Mucosa of descending colon (tissue), 3 donors: ENCODE measurements at places on chromosomes 6 and 20.

GRCh38 chr6:44672841-44673240, 285.3 kb downstream of the CDC5L start:
- DNase-seq = no peak

DNA sequence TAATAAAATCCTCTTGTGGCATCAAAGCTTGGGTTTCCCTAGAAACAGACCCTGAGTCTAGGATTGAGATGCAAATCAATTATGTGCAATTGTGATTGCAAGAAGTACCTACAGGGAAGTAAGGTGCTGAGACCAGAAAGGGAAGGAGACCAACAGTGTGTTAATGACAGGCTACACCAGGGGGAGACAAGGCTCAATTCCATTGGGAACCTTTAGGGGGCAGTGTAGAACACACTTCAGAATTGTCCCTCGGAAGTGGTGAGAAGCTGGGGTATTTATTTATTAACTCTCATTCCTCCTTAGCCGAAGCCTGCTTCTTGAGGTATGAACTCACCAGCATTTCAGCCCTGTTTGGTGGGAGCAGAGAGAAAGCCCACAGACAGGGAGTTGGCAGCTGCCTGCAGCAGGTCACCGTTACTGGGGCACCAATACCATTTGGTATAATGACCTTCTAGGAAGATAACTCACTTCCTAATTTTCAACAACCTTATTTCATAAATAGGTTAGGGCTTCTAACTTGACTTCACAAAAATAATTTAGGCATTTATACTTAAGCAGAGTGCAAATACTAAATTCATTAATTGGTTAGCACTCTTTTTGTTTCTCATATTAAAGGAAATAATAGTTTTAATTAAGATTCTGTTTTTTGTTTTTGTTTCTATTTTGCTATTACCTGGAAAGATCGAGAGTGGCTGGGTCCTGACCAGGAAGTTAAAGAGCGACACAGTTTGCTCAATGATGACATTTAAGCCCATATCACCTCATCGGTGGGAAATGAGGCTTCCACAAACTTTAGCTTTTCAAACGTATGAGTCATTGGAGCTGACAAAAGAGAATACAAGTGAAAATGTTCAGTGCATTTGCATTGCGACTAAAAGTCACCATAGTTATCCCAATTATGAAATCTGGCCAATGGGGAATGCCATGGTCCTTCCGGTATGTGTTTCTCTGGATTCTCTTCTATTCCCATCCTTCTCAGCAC, 94.8 kb downstream of the BTBD3 start:
- DNase-seq = no peak

DNA sequence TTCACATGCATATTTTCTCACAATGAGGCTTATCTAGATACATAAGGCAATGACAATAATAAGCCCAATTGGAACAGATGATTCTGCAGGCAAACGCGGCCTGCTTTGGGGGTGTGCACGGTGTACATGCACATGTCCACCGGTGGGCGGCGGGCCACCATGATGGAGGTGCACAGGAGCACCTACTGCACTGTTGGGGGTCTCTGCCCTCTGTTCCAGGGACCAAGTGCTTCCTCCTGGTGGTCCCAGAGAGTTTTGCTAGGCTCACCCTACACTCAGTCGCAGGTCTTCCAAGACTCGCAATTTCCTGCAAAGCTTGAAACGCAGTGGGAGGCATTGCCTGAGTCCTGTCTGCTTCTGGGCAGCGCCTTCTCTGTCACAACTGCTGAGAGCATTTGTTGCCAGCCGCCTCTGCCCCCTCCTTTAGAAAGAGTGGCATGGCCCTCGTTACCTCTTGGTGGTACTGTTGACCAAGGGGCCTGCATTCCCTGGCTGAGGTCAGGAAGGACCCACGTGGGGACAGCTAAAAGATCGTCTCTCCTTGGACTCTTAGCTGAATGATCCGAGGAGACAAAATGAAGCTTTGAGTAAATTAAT, 135.3 kb downstream of the ERMARD start:
- DNase-seq = no peak

DNA sequence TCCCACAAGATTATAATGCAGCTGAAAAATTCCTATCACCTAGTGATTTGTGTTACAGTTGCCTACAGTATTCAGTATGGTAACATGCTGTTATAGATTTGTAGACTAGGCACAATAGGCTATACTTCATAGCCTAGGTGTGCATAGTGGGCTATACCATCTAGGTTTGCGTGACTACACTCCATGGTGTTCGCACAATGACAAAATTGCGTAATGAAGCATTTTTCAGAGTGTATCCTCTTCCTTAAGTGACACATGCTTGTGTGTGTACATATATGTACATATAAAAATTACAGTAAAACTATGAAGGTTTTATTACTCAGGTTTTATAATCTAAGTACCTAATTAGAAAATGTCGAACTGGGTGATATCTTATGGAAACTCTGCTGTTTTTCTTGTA, 133.0 kb downstream of the FARS2 start:
- no peak for DNase-seq

DNA sequence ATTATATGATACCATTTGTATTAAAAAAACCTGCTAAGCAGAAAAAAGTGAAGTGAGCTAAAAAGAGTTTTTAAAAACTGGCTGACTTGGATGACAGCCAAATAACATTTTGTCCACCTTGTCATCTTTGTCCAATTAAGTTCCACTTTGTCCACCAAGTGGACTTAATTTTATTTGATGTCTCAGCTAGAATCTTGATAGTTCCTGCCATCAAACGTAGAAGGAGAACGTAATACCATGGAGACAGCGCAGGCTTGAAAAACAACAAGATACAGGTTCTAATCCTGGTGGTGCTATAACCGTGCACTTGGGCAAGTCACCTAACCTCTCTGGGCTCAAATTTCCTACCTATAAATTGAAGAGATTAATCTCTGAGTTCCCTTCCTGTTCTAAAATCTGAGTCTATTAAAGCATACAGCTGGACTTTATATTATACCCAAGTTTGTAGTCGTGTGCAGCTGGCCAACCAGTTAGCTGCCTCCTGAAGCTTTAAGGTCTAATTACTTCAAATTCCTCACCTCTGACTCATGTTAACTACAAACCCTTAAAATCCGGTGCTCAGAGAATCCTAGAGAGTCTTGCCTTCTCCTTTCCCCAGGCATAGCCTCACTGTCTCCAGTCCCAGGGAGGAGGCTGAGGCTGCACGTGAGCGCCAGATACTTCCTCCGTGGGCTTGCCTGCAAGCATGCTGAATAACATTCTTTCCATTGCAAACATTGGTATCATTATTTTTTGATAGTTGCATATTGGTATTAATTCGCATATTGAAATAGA, 16.8 kb downstream of the TMEM244 start:
- no peak for DNase-seq

GRCh38 chr20:50283370-50283769, 92.7 kb downstream of the CEBPB start:
- DNase-seq = no peak

- DNase-seq = no peak
These were observed 261.3 kb upstream of the MOCS1 start for GRCh38 chr6:40195428-40196134.

GRCh38 chr6:143233554-143234285, 173.0 kb downstream of the AIG1 start:
- no peak for DNase-seq

DNA sequence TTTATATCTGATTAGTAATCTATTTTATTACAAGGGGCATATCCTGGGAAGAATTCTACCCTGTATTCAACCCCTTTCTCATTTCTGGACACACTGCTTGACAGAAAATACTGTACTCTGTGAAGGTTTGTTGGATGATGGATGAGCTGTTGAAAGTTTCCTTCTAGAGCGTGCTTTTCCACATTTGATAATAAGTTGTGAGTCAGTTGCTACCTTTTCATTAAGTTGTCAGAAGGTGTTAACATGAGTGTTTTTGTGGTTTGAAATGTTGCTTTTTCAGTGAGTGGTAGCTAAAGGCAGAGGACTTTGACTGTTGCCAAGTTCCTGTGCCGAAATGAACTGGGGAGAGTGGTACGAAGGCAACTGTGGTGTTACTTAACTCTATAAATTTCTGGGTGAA, 3.9 kb upstream of the ECI2 start:
- DNase-seq = no peak

DNA sequence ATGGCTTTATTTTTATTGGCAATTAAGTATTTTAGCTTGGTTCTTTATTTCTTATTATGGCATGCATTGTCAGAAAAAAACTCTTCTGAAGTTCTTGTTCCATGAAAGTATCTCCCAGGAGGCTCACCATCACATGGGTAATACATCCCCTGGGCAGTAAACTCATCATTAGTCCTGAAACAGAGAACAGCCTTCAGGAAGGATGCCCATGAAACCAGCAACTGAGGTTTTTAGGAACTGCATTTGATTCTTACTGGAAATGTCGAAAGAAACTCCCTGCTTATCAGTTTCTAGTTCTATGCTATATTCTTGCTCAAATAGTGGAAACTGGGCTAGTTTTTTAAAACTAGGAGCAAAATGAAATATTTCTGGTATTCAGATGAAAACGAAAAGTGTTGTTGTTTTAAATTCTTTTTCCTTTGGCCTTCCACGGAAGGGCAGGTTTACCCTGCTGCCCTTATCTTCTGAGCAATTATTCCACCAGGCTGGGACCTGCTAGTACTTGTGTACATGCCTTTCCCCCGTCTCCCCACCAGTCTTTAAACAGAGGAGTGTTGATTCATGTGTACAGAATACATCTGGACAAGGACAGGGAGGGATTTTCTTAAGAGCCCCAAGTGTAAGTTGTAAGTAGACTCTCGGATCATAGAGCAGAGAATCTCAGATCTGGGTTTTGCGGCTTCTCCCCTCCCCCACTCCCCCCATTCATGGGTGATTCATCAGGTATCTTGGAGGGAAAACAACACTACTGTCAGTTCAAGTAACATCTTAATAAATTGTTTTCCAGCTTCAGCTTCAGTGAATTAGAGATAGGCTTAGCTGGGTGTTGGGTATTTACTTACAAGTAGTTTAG, 81.5 kb downstream of the RTN4IP1 start:
- no peak for DNase-seq

- no peak for DNase-seq
These were observed 41.9 kb downstream of the TRAM2 start for GRCh38 chr6:52534966-52535390.

DNA sequence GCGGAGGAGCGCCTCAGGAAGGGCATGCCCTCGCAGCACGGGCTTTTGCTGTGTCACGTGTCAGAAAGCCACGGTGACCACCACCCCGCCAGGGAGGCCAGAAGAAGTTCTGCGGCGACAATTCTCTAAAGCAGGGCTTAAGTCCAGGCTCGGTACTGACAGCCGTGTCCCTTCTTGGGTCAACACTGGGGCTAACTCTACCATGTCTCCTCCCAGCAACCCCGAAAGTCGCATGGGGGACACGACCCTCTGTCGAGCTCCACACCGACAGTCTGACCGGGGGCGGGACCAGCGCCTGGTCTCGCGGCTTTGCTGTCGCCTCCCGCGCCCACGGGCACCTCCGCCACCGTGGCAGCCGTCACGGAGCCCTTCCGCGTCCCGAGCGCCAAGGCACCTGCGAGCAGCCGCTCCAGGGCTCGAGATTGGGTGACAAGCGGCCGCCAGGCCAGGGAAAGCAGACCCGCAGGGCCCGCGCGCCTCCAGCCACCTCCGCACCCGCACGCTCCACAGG, 534 bp downstream of the NANP start:
- DNase-seq = peak; percentile 70
